Activated CD4-positive, CD25-positive, alpha-beta regulatory T cell treated with anti-CD3 and anti-CD28 coated beads, Interleukin-2, amount 50 U/mL, for 72 hours (primary cell): ENCODE measurements at places on chromosomes 13 and 19.

GRCh38 chr19:4123615-4124568 is at the start of gene MAP2K2:
TSS of gene MAP2K2 (minus strand) at chr19:4124122. CDS start at chr19:4123875, 247 bp downstream.
- DNase-seq = peak; percentile 99

DNA sequence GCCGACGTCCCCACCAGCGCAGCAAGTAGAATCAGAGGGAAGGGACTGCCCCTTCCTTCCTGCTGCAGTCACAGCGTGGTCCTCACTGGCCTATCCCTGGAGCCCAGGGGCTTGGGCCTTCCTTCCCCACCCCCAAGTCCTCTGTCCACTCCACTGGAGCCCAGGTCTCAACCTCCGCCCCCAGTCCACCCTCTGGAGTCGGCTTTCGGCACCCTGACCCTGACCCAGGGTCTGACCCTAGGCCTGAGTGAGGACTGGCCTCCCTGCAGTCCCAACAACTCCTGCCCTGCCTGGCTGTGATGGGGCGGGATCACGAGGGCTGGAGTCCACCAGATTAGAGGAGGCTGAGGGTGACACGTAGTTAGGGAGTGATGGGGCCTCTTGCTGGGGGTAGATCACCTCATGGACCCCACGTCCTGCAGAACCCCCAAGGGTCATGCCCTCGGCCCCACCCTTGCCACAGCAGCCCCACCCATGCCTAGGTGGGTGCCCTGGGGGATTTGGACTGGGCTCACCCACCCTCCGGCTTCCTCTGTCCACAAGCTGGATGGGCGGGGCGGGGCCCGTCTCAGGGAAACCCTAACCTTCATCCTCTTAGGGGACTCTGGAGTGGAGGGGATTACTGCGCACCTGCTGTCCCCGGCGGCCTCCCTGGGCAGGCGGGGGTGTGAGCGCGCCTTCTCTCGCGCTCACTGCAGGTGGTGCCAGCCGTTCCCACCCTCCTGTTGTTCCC is 3.8 kb downstream of the RAX2 start:
- no peak for DNase-seq

GRCh38 chr13:106527826-106528225 is 7.6 kb downstream of the EFNB2 start:
- DNase-seq = no peak

DNA sequence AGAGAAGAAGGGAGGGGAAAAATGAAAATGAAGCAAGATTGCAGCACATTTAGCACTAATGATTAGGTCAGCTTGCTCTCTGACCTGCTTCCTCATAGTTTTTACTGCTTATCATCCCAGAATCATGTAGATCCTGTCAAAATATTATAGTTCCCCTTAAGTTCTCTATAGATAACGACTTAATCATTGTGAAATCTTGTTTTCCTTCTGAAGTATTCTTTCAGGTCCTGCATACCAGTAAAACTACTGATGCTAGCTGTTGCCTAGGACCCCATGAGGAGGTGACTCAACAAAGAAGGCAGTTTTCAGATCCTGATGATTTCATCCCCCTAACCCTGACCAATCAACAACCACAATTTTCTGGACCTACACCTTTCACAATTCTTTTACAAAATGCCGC is 1131.7 kb downstream of the SLITRK5 start:
- DNase-seq = no peak

- DNase-seq = no peak
Observed at GRCh38 chr13:78325585-78325984, 277.8 kb downstream of the POU4F1 start.

GRCh38 chr13:26221399-26221720 is 754 bp downstream of the RNF6 start:
- no peak for DNase-seq

DNA sequence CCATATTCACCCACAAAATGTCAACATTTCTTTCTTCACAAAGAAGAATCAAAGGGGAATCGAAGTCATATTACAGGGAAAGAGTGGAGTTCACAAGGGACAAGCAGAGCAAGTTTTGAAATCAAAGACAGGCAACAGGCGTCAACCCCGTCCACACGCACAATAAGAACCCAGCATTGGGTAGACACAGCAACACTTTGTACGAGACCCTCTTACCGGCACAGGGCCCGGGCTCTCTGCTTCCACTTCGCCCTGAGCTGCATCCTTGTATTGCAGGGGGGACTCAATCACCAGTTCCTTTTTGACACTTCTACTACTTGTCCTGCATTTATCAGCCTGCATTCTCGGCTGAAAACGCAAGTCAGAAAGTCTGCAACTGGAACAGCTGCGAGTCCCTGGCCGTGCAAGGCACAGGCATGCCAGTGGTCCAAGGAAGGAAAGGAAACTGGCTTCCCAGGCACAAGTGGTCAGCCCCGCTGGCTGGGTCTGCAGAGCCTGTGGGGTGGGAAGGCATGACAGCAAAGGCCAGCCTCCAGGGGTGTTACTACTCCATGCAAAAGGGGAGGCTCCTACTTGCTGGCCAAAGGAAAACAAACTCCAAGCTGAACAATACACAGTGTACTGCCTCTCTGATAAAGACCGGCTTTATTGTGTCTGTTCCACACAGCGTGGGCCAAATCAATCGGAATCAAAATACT is at the start of gene DOCK9:
Gene DOCK9, minus strand, starts transcription at position 497 of the 698 bp plus-strand sequence. Its CDS starts 155 bp downstream, at position 342.
- no peak for DNase-seq

DNA sequence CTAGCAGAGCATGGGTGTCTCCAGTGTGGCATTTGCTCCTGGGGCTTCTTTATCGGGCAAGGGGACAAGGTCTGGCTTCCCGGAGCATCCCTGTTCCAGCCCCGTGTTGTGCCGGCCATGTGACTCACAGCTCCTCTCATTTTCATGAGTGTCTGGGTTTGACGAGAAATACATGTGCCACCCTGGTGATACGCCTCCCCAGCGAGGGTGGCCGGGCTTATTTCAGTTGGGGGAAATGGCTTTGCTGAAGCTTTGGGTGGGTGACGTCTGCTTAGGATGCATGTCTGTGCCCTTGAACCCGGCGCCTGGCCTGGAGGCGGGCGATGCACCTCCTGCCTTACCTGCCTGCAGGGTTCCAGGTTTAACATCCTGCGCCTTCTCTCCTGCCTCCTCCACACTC is 61.9 kb upstream of the LDLR start:
- DNase-seq = no peak

- no peak for DNase-seq
Observed at GRCh38 chr19:56314018-56314380, 640 bp downstream of the ZSCAN5A start.

- DNase-seq = no peak
Observed at GRCh38 chr19:48648134-48648533, 2.1 kb upstream of the CA11 start.

DNA sequence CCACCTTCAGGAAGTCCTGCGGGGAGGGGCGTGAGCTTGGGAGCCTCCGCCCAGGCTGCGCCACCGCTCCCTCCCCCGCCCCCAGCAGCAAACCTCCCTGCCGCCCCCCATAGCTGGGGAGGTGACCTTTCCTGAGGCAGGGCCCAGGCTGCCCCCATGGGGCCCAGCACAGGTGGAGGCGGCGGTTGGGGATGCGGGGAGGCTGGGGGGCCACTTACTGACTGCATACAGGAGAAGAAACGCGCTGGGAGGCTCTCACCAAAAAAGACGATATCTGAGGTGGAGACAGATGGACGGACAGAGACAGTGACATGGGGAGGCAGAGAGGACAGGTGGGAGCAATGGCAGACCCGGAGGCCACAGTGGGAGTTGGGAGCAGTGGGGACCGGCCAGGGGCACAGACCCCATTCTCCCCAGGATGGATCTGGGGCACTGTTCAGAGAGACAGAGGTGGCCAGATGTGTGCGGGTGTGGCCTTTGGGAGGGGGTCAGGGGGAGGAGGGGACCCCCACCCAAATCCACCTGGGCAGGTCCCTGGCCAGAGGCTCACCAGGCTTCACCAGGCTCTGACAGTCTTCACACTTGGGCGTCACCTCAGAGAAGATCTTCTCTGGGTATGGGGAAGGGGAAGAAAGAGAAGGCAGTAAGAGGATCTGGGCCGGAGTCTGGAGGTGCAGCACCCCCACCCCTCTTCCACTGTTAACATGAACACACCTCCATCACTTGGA is 3.0 kb upstream of the RINL start:
- no peak for DNase-seq

DNA sequence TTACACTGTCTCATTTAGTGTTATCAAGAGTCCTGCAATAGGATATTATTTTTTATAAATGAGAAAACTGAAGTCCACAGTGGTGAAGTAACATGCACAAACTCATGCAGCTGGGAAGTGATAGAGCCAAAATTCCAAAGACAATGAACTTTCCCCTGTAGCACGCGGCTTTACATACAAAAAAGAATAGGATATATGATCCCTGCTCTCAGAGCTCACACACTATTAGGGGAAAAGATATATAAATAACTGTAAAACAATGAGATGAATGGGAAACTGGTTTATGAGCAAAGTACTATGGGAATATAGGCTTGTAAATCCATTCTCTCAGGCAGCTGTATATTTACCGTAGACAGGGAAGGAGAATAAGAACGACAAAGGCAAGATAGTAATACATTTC is 39.7 kb downstream of the THSD1 start:
- DNase-seq = no peak

DNA sequence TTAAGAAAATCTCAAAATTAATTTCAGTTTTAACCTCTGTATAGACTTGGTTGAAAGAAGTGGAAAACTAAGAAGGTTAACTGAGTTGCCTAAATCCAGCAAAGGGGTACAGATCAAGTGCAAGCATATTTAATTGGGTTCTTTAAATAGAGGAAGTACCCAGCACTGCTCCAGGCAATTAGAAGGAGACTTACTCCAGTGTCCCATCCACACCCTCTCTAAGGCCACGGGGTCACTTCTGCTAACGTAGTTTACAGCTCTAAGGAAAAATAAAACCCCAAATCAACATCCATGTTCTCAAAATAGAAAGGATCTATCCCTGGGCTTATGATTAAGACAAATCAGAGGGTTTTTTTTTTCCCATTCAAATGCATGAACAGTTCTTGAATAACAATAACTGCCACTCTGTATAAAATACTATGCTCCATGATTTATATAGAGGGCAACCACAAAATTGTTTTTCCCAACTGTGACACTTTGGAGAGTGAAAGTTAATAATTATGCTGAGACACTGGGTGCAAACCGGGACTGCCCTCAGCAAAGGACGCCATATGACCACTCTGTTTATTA is 4.6 kb downstream of the FRY start:
- no peak for DNase-seq

- DNase-seq = no peak
Observed at GRCh38 chr19:7076151-7076550, 6.6 kb downstream of the ZNF557 start.

DNA sequence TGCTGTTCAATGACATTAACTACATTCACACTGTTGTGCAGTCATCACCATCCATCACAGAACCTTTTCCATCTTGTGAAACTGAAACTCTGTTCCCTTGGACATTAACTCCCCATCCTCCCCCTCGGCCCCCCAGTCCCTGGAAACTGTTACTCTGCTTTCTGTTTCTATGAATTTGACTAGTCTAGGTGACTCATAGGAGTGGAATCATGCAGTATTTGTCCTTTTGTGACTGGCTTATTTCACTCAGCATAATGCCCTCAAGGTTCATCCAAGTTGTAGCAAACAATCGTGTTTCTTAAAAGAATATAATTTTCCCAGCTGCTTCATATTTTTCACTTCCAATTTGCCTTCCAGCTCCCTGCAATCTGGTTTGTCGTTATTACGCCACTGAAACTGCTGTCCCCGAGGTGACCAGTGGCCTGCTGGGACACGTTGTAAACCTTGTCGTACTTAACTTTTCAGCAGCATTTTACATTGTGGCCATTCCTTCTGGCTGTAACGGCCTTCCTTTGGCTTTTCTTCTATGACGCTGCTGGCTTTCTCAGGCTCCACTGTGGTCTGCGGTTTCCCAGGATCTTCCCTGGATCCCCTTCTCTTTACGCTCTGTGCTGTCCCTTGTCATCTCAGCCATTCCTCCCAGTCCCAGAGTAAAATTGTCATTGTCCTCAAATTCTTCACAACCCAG is 74.0 kb downstream of the DHRS12 start:
- DNase-seq = no peak

DNA sequence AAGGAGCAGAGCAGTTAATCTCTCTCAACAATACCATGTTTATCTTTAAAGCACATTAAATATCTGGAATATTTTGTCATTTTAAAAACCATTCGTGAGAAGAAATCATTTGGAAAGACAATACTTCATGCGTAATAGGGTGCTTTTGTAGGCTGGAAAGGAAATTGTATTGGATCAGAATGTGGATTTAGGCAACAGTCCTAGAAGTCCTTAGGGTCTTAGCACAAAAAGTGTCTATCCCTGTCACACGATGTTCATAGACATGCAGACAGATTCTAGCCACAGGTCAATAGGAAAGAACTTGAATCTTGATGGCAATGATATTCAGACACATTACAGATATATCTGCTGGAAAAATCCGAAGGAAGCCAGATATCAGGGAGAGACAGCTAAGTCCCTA is 156.0 kb downstream of the KCTD12 start:
- no peak for DNase-seq

GRCh38 chr13:40401911-40402776 is 264.3 kb downstream of the FOXO1 start:
- DNase-seq = peak; percentile 62

GRCh38 chr19:51593138-51593890 is 22.2 kb downstream of the ZNF175 start:
- no peak for DNase-seq

- no peak for DNase-seq
Observed at GRCh38 chr13:65336087-65336749, 1893.9 kb downstream of the PCDH9 start.

DNA sequence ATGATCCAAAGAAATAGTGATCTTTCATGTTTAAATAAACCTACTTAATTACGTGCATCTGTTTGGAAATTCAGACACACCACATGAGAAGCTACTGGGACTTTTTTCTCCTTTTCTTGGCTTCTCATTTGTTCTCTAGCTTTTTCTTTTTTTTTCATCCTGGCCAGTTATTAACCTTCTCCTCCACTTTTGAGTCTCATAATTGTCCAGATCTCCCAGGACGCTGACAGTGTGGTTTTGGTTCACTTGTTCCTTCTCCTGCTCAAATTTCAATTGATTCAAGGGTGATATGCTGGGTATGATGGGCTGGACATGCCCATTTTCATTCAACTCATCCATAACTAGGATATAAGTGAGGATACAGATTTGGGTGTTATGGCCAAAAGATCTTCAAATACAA is 152.3 kb downstream of the TM9SF2 start:
- no peak for DNase-seq

DNA sequence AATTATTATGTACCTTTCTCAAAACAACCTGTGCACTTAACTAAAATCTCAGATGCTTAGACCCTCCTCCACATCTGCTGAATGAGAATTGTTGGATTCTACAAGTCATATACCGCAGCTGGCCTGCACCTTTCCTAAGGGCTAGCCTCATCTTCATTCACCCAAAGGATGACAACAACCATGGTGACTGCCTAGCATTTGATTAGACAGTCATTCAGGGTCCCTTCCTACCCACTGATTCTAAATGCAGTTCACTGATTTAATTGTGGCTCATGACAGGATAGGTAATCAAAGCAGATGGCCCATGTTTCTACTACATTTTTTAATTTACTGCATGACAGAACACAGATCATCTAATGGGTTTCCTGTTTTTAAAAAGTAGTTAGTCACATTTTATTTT is 551.9 kb upstream of the SLC10A2 start:
- no peak for DNase-seq

- DNase-seq = no peak
Observed at GRCh38 chr13:35995136-35995535, 136.0 kb downstream of the DCLK1 start.
